ENCODE measurements at places on chromosomes 1 and 21. TPM values are rescaled to one million over a fixed set of nuclear protein-coding genes. Genes with fewer than 3 reads are reported as not detected.

KRTAP11-1 gene
- not detected for total RNA-seq

TSTD1 gene
- total RNA-seq: 299 TPM

BEND5 gene
- total RNA-seq: not detected

PDZK1IP1 gene
- 3.5 TPM for total RNA-seq

GJB4 gene
- 5.5 TPM for total RNA-seq

TMOD4 gene
- 1.2 TPM for total RNA-seq

VCAM1 gene
- not detected for total RNA-seq

C1orf141 gene
- not detected for total RNA-seq

LCE3D gene
- total RNA-seq: not detected

TMEM269 gene
- total RNA-seq: not detected

FMO4 gene
- 3.0 TPM for total RNA-seq
